ENCODE measurements at places on chromosomes 1 and 21.

DNA sequence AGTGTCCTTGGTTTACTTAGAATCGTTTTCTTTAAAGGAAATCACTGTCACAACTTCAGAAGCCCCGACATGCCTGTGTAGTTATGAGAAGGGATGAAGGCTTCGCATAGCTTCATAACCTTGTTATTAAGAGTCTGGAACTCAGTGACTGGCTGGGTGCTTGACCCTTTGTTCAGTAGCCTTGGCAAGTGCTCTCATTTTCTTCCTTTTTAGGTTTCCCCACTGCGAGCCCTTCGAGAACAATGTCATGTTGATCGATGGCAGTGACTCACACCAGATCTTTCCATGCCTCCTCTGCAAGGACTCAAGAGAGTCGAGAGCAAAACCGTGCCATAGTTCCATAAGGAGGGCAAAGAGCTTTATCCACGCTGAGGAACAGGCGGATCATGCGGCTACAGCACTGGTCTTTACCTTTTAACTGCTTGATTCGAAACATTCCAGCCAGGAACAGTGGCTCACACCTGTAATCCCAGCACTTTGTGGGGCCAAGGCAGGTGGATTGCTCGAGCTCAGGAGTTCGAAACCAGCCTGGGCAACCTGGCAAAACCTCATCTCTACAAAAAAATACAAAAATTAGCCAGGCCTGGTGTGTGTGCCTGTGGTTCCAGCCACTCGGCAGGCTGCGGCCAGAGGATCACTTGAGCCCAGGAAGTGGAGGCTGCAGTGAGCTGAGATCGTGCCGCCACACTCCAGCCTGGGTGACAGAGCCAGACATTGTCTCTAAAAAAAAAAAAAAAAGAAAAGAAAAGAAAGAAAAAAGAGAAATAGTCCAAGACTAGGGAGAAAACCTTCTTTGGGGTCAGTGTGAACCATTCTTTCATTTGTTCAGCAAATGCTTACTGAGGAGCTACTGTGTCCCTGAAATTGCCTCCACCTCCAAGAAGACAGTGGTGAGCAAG, 95.4 kb upstream of the ERRFI1 start:
- H3K36me3 ChIP-seq, result no peaks in the 10 kb centered on the region
- peak overlapping the region; percentile 94 for H3K27ac ChIP-seq
- H3K4me3 ChIP-seq, result no peak overlapping the region
- DNase-seq, result no peak
- H3K4me1 ChIP-seq, result peaks cover 5% of the 10 kb centered on the region

DNA sequence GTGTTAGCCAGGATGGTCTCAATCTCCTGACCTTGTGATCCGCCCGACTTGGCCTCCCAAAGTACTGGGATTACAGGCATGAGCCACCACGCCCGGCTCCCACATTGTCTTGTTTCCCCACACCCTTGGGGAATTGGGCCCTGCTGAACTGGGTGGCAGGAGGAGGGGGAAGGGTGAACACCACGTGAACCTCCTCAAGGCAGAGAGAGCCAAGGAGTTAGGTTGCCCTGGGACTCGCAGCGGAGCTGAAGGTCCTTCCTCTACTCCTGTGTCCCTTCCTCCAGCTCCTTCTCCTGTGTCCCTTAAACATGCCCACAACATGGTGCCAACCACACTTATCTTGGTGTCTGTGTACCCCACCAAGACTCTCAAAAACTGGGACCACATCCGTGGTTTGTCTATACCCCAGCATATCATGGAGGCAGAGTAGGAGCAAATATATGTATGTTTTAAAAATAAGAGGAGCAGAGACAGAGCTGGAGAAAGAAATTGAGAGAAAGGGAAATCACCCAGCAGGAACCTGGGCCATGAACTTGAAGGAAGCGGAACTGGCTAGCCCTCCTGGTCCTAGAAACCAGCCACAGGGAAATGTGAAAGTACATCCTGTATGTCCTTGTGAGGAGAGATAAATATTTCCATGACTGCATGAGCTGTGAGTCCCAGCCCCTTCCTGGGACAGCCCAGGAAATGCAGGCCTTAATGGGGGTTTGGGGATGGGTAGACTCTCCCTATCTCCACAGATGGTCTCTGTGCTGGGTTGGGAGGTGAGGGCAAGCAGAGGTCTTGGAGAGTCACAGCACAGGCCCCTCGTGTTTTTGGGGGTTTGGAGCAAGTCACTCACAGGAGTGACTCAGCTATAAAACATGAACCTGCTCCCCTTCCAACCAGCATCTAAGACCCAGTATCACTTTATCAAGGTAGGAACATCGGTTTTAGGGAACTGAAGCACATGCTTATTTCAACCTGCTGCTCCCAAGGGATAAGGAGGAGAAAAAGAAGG, 9.4 kb upstream of the TAL1 start:
- DNase-seq, result no peak
- H3K27me3 ChIP-seq, result peaks cover 43% of the 10 kb centered on the region
- no peak overlapping the region for H3K4me3 ChIP-seq
- H3K27ac ChIP-seq, result no peak overlapping the region
- H3K4me1 ChIP-seq, result no peaks in the 10 kb centered on the region

DNA sequence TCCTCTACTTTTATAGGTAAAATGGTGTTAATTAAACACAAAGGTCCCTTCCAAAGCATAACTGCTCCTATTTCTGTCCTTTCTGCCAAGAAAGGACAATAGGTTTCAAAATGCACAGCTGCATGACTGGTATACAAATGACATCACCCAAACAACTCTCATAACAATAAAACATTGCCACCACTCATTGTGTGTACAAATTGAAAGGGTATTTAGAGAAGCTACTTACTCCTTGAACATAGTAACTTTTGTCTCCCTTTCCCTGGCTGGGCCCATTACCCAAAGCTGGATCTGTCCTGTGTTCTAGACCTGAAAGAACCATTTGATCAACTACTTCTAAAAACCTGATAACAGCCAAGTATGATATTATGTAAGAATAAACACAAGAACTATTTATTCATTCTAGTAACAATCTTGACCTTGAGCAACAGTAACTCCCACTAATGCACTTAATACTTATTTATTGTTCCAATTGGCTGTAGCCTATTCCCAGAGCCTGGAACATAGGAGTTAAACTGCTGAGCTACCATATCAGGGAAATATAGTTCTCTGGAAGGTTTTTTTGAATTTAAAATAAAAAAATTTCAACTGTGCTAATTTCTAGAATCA, 38.2 kb downstream of the TTLL7 start:
- H3K4me3 ChIP-seq, result no peak overlapping the region
- no peaks in the 10 kb centered on the region for H3K4me1 ChIP-seq
- no peaks in the 10 kb centered on the region for H3K27me3 ChIP-seq
- no peak overlapping the region for H3K27ac ChIP-seq
- no peak for DNase-seq

DNA sequence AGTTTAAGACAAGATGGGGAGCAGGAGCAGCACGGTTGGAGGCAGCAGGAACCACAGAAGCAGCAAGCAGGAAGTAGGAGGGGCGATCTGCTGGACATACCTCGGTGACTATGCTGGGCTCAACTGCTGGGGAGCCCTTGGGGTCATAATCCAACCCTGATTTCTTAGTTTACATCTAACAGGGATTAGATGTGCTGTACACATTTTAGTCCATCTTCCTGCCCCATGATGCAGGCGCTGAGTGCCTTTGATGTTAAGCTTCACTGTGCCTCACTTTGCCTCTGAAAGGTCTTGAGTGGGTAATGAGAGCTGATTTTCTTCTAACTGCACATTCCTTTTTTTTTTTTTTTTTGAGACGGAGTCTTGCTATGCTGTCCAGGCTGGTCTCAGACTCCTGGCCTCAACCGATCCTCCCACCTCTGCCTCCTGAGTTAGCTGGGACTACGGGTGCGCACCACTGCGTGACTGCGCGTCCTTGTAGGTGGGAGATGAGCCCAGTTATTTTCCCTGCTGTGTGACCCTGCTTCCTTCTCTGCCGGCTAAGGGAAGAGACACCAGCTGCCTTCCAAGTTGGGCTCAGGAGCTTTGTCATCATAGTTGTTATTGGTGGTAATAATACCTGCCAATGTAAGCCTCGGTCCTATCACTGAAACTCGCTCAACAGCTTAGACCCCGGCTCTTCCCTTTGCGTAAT, 1.1 kb upstream of the RCAN3 start:
- no peaks in the 10 kb centered on the region for H3K27me3 ChIP-seq
- peaks cover 4% of the 10 kb centered on the region for H3K4me1 ChIP-seq
- no peak overlapping the region for H3K27ac ChIP-seq
- H3K36me3 ChIP-seq, result no peaks in the 10 kb centered on the region
- peak overlapping the region; percentile 84 for H3K4me3 ChIP-seq

- H3K4me3 ChIP-seq, result no peak overlapping the region
- no peaks in the 10 kb centered on the region for H3K36me3 ChIP-seq
- no peak for DNase-seq
- no peaks in the 10 kb centered on the region for H3K27me3 ChIP-seq
These were observed 107.7 kb downstream of the CLDN17 start for GRCh38 chr21:30058928-30059327.

GRCh38 chr1:153662269-153662668, 3.8 kb downstream of the SNAPIN start:
- H3K4me1 ChIP-seq, result peaks cover 5% of the 10 kb centered on the region
- H3K27me3 ChIP-seq, result no peaks in the 10 kb centered on the region
- peaks cover 65% of the 10 kb centered on the region for H3K36me3 ChIP-seq
- no peak for DNase-seq
- H3K27ac ChIP-seq, result no peak overlapping the region
- H3K4me3 ChIP-seq, result no peak overlapping the region

DNA sequence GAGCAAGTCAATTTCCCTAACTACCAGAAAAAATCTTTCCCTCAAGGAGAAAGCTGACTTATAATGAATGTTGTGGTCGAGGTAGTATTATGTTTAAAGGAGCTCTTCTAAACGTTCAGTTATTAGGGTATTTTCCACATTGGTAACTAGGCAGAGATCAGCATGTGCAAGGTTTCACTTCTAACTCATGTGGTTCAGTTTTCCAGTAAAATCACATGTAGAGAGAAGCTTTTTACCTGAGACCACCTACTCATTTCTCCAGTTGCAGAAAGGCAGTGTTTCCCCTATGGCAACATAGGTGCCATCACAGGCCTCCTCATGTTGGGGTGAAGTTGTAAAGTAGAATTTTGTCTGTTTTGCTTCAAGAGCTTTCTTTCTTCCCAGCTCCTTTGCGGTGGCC, 23.7 kb downstream of the IL23R start:
- no peak overlapping the region for H3K27ac ChIP-seq
- no peaks in the 10 kb centered on the region for H3K4me1 ChIP-seq
- no peaks in the 10 kb centered on the region for H3K36me3 ChIP-seq
- no peaks in the 10 kb centered on the region for H3K27me3 ChIP-seq
- DNase-seq, result no peak
- H3K4me3 ChIP-seq, result no peak overlapping the region

- H3K27ac ChIP-seq, result no peak overlapping the region
- no peak overlapping the region for H3K4me3 ChIP-seq
- H3K27me3 ChIP-seq, result no peaks in the 10 kb centered on the region
- no peaks in the 10 kb centered on the region for H3K36me3 ChIP-seq
These were observed 356.2 kb downstream of the AJAP1 start for GRCh38 chr1:5010656-5011055.

DNA sequence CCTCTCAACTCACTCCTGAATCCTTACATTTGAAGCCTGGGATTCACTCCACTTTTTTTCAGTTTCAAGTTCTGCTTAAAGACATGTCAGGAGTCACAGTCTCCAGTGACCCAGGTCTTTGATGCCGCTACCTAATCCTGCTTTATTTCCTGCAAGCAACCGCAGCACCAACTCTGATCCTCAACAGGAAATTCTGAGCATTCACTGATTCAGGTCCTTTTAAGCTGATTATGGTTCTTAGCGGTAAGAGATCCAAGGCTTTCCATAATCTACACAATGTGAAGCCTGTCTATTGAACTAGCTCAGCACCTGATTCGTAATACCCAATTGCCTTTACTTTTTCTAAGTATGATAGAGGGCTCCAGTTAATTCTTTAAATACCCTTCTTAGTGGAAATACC, 43.7 kb upstream of the PIGC start:
- no peaks in the 10 kb centered on the region for H3K27me3 ChIP-seq
- no peak overlapping the region for H3K27ac ChIP-seq
- no peaks in the 10 kb centered on the region for H3K4me1 ChIP-seq
- H3K4me3 ChIP-seq, result no peak overlapping the region

- H3K36me3 ChIP-seq, result no peaks in the 10 kb centered on the region
- H3K4me3 ChIP-seq, result peak overlapping the region; percentile 94
- peak; percentile 74 for DNase-seq
- peaks cover 31% of the 10 kb centered on the region for H3K27me3 ChIP-seq
- no peak overlapping the region for H3K27ac ChIP-seq
- H3K4me1 ChIP-seq, result no peaks in the 10 kb centered on the region
These were observed 406 bp downstream of the KIAA0040 start for GRCh38 chr1:175192111-175192629.

DNA sequence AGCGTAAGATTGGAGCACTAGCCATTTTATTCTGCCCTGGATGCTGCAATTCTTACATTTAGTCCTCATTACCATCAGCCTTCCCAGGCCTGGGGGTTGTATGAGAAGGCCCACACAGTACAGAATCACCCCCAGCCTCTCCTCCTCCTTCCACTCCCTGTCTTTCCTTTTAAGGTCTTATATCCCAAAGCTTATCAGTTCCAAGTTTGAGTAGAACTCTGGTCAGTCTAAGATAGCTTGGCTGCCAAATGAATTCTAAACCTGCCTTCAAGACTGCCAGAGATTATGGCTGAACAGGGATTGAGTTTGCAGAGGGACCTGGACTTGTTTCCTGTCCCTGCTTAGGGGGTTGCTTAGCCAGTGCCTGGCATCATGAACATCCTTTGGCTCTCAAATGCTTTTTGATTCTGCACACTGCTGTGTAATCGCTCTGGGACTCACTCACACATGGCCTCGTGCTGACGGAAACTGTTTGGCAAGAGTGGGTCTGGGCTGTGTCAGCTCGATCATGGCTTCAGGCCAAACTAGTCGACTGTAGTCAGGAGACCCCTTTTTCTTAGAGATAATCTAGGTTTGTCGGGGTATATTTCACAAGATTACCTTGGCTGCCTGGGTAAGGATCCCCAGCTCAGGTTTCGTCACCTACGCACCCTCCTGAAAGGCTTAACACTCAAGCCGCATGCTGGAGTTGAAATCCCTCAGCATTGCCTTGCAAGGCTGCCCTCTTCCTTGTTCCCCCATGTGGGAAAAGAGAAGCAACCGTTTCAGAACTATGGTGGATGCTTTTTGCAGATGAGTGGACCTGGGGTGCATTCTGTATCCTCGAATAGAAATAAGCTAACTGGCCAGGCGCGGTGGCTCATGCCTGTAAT, 252.6 kb downstream of the NFIA start:
- DNase-seq, result no peak
- no peaks in the 10 kb centered on the region for H3K4me1 ChIP-seq
- H3K36me3 ChIP-seq, result no peaks in the 10 kb centered on the region
- no peak overlapping the region for H3K4me3 ChIP-seq
- H3K27ac ChIP-seq, result no peak overlapping the region
- no peaks in the 10 kb centered on the region for H3K27me3 ChIP-seq

GRCh38 chr1:20602851-20603450, 14.1 kb downstream of the CDA start:
- DNase-seq, result no peak
- no peaks in the 10 kb centered on the region for H3K27me3 ChIP-seq
- H3K4me1 ChIP-seq, result no peaks in the 10 kb centered on the region
- H3K36me3 ChIP-seq, result no peaks in the 10 kb centered on the region

GRCh38 chr1:172588296-172589291, 55.6 kb downstream of the SUCO start:
- H3K4me3 ChIP-seq, result no peak overlapping the region
- H3K36me3 ChIP-seq, result peaks cover 76% of the 10 kb centered on the region
- no peaks in the 10 kb centered on the region for H3K27me3 ChIP-seq
- H3K27ac ChIP-seq, result no peak overlapping the region
- no peak for DNase-seq

- H3K27me3 ChIP-seq, result peaks cover 31% of the 10 kb centered on the region
- no peak overlapping the region for H3K4me3 ChIP-seq
- peak; percentile 61 for DNase-seq
- peaks cover 11% of the 10 kb centered on the region for H3K4me1 ChIP-seq
- H3K36me3 ChIP-seq, result no peaks in the 10 kb centered on the region
- no peak overlapping the region for H3K27ac ChIP-seq
These were observed 3.8 kb upstream of the CSF1 start for GRCh38 chr1:109906839-109907180.

Data from endodermal cell (in vitro differentiated cells).